T-helper 1 cell treated with Interleukin-12 subunit alpha and Interleukin-12 subunit beta and Interleukin-4 antibody, amounts not matched to agents 30 ng/mL and 1 ng/mL, for 36 hours (primary cell): ENCODE measurements at places on chromosomes 11 and 22. TPM values are rescaled to one million over a fixed set of nuclear protein-coding genes. Genes with fewer than 3 reads are reported as not detected.

The SLC25A17 gene
- total RNA-seq, result 20.3 and 23.7 TPM in 2 replicates

The UBASH3B gene
- total RNA-seq, result 10.2 and 10.9 TPM in 2 replicates

The KCNJ1 gene
- total RNA-seq, result not detected in 2 replicates

The FGF4 gene
- not detected in 2 replicates for total RNA-seq

The MUC15 gene
- not detected in 2 replicates for total RNA-seq

The OR8J3 gene
- not detected in 2 replicates for total RNA-seq

The TMEM191B gene
- total RNA-seq, result not detected in 2 replicates

The CCDC157 gene
- 4.6 and 5.4 TPM in 2 replicates for total RNA-seq

The MMP7 gene
- not detected in 2 replicates for total RNA-seq

The ENTHD1 gene
- 0.15 and 0.41 TPM in 2 replicates for total RNA-seq

The SLC1A2 gene
- total RNA-seq, result not detected in 2 replicates

The PHOX2A gene
- not detected in 2 replicates for total RNA-seq

The SLC22A12 gene
- not detected in 2 replicates for total RNA-seq

The OR56A4 gene
- not detected in 2 replicates for total RNA-seq

The CTR9 gene
- total RNA-seq, result 44.4 and 45.8 TPM in 2 replicates
